ENCODE measurements at places on chromosomes 6 and 20. TPM values are rescaled to one million over a fixed set of nuclear protein-coding genes. Genes with fewer than 3 reads are reported as not detected.

GRCh38 chr6:8958894-8959511 lies 523.7 kb upstream of the SLC35B3 start:
- H3K27ac ChIP-seq: no peak overlapping the region
- H3K4me1 ChIP-seq: no peaks in the 10 kb centered on the region
- no peak for DNase-seq
- H3K27me3 ChIP-seq: no peaks in the 10 kb centered on the region

- H3K27ac ChIP-seq: peak overlapping the region; percentile 82
- H3K4me3 ChIP-seq: peak overlapping the region; percentile 86
- H3K27me3 ChIP-seq: no peaks in the 10 kb centered on the region
- no peaks in the 10 kb centered on the region for H3K36me3 ChIP-seq
These were observed 471 bp downstream of the EZR start for GRCh38 chr6:158818581-158819212.

DNA sequence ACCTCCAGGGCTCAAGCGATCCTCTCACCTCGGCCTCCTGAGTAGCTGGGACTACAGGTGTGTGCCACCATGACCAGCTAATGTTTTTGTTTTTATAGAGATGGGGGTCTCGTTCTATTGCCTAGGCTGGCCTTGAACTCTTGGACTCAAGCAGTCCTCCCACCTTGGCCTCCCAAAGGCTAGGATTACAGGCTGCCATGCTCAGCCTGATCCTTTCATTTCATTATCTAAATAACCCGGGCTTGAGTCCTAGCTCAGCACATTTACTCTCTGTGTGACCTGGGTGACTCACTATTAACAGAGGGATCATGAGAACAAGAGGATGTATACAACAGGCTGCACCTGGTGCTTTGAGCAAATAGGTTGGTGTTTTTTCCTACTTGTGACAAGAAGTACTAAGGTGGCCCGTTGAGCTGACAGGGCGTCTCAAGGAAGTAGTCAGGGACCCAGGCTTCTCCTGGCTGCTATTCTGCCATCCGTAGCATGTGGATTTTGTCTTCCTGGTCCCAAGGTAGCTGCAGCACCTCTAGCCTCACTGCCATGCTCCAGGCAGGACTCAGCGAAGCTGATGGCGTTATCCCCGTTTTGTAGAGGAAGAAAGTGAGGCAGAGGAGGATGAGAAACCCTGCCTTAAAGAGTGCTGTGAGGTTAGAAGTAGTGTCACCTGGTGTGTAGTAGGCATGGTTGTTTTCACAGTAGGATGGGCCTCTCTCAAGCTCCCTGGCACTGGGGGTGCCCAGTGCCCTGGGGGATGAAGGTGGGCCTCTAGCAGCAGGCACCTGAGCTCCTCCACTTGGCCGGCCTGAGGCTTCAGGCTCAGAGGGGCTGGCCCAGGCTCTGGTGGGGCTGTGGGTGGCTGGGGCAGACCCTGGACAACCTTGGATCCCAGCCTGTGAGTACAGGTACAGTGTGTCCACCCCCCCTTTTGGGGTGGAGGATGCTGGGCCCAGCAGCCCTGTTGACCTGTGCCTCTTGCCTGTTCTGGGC lies 62.4 kb downstream of the ADNP start:
- no peak overlapping the region for H3K27ac ChIP-seq
- no peaks in the 10 kb centered on the region for H3K27me3 ChIP-seq
- H3K36me3 ChIP-seq: no peaks in the 10 kb centered on the region
- no peak overlapping the region for H3K4me3 ChIP-seq

DNA sequence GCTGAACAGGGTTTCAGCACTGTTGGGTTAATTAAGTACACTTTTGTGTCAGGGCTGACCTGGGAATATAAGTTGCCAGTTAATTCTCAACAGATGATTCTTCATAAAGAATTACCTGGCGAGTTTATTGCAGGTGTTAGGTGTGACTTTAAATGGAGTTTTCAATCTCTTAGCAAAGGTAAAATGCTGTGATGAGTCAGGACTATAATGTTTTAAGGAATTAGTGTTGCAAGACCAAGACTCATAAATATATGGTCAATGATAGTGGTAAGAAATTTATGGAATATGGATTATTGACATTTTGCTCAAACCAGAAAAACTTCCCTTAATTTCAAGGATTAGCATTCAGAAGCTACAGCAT lies 50.0 kb upstream of the PLCG1 start:
- H3K36me3 ChIP-seq: peaks cover 90% of the 10 kb centered on the region
- no peaks in the 10 kb centered on the region for H3K4me1 ChIP-seq
- H3K27me3 ChIP-seq: no peaks in the 10 kb centered on the region
- H3K27ac ChIP-seq: no peak overlapping the region
- DNase-seq: no peak
- H3K4me3 ChIP-seq: no peak overlapping the region

The SLC22A7 gene
- not detected for total RNA-seq

All from heart right ventricle (tissue), 16 donors.